ENCODE measurements at places on chromosomes 3 and 15. TPM values are rescaled to one million over a fixed set of nuclear protein-coding genes. Genes with fewer than 3 reads are reported as not detected.

Gene EXD1
- polyA plus RNA-seq, result 0.06 TPM

Gene CHL1
- polyA plus RNA-seq, result 3.1 TPM

Gene GHSR
- not detected for polyA plus RNA-seq

Gene PLXNB1
- polyA plus RNA-seq, result 97.9 TPM

- DNase-seq, result peak; percentile 36
Measured at GRCh38 chr15:88989578-88989977, 76.4 kb upstream of the MFGE8 start.

GRCh38 chr3:169836078-169836941 lies 23.6 kb upstream of the LRRC34 start:
- no peak for DNase-seq

- DNase-seq, result no peak
Measured at GRCh38 chr3:195999896-196000295, 82.0 kb downstream of the TFRC start.

- DNase-seq, result no peak
Measured at GRCh38 chr3:69738315-69738714, 949 bp upstream of the MITF start.

Measured in left lung (tissue), 14 donors.